ENCODE measurements at places on chromosomes 3 and 15.

- no peak for DNase-seq
These were observed 121.0 kb downstream of the TFDP2 start for GRCh38 chr3:142028243-142028777.

GRCh38 chr3:148990236-148990635, 1.1 kb upstream of the GYG1 start:
- no peak for DNase-seq

DNA sequence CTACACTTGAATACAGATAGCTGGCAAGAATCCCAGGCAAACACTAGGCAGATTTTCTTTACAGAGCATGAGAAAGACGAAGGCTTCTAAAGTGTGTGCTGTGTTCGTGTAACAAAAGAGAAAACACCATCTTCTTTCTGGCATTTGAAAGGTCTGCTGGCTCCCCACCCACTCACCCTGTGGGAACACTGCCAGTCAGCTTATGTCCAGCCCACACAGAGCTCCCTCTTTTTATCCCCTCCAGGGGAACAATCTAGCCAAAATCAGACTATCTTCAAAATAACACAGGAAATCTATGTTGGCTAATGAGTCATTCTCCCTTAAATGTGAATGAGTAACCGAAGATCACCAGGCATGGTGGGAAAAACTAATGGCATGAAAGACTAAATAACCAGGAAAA, 45.6 kb upstream of the PAQR5 start:
- no peak for DNase-seq

- no peak for DNase-seq
These were observed 646.4 kb upstream of the ADAMTS9 start for GRCh38 chr3:65334045-65334665.

GRCh38 chr3:172036541-172037215, 2.7 kb upstream of the FNDC3B start:
- no peak for DNase-seq

- no peak for DNase-seq
These were observed 32.1 kb downstream of the MESD start for GRCh38 chr15:80957556-80957955.

DNA sequence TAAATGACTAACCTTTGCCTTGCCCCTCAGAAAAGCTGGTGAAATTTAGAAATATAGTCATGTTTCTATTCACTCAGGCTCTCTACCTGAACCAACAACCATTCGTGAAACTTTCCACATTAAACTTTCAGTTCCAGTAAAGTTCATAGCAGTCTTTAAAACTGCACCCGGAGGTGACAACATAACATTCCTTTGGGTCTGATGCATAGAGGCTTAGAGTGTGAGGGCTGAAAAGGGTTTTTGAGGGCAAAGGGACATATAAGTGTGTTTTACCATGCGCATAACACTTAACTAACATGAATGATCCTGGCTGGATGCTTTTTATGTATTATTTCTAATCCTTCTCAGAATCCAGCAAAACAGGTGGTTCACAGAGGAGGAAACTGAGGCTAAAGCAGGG, 471.7 kb upstream of the MCTP2 start:
- DNase-seq = no peak

- no peak for DNase-seq
These were observed 293.8 kb downstream of the MEX3B start for GRCh38 chr15:81751816-81752545.

DNA sequence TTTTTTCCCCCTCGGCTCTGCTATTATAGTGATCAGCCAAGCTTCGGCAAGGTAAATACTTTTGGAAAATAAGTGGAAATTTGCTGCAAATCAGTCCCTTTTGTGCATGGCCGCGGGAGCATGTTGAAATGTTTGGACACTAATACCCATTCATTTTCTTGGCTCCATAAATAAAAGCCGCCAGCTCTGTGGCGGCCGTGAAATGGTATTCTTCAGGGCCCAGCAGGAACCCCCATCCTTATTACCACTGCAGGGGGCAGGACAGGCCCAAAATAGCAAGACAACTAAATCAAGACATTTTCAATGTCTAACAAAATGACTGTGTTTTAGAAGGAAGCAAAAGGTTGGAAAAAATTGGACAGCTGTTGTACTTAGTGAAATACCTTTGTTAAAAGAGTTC, 362.3 kb downstream of the NR2F2 start:
- no peak for DNase-seq

- DNase-seq = no peak
These were observed 96.2 kb downstream of the CORO2B start for GRCh38 chr15:68674975-68675374.

GRCh38 chr3:124576565-124577493, 153.4 kb upstream of the UMPS start:
- DNase-seq = no peak

DNA sequence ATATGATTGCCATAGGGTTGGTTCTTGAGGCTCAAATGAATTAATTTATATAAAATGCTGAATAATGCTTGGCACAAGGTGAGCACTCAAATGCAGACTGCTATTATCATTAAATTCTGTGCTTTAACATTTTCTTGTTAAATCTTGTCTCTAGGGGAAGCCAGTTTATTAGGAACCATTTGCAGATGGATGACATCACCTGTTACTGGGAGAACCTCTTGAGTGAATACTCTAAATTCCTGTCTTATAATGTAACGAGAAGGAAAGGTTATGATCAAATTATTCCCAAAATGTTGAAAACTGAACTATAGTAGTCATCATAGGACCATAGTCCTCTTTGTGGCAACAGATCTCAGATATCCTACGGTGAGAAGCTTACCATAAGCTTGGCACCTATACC, 6.2 kb upstream of the TIMMDC1 start:
- DNase-seq = no peak

DNA sequence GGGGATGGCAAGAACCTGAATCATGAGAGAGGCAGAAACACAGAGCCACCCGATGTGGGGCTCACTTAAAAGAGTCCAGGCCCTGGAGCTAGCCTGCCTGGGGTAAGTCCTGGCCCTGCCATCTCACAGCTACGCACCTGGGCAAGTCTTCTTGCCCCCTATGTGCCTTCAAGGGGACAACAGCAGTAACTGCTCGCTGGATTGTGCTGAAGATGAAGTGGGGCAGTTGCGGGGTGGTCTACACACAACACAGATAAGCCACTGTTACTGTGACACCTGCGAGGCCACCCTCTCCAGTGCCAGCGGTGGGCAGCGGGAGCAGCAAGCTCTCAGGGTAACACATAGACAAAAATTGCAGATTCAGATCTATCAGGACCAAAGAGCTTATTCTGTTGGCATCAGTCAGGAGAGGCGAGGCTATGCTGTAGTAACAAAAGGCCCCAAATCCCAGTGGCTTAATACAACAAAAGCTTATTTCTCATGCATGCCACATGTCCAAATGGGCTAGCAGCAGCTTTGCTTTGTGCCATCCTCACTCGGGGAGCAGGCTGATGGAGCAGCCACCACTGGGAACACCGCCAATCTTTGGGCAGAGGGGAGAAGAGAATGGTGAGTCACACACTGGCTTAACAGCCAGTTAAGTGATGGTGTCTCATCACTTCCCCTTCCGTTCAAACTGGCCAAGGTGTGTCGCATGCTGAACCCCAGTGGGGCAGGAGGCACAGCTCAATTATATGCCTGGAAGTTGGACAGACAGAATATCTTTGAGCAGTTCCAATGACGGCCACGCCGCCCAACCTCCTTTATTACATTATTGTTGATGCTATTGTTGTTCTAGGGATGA, 78.3 kb downstream of the WNT7A start:
- DNase-seq = no peak

GRCh38 chr3:107496855-107497254, 25.9 kb upstream of the BBX start:
- no peak for DNase-seq

- no peak for DNase-seq
These were observed 109.7 kb downstream of the P2RY1 start for GRCh38 chr3:152944671-152945070.

GRCh38 chr15:61206767-61207166, 22.3 kb downstream of the RORA start:
- no peak for DNase-seq

DNA sequence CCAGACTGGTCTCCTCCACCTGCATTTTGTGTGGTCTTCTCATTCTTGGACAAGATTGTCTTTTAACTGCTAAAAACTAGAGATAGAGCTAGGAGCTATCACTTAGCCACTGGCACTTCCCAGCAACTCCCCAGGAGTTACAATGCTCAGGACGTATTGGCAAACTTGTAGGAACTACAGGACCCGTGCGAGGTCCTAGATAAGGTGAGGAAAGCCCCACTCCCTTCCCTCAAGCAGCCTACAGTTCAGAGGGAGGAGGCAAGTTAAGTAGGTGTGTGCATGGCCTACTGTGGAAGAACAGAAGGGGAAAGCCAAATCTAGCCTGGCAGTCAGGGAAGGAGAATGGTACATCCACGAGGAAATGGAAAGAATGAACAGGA, 504.7 kb upstream of the PROK2 start:
- no peak for DNase-seq

GRCh38 chr15:58518626-58519025, 86.8 kb downstream of the LIPC start:
- no peak for DNase-seq

DNA sequence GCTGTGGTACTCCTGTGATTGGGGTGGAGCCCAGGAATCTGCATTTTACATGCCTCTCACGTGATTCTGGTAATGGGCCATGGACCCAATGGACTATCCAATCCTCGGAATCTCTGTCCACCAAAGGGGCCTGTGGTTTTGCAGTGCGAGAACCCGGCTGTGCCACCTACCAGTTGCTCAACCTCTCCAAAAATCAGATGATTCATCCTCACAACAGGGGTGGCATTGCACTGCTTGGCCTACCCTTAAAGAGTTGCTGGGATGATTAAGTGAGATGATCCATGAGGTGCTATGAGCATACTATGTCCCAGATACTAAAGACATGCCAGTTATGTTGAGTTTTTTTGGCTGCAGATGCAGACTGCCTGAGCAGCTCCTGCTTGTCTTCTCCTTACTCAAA, 5.1 kb downstream of the ANP32A start:
- DNase-seq = no peak

DNA sequence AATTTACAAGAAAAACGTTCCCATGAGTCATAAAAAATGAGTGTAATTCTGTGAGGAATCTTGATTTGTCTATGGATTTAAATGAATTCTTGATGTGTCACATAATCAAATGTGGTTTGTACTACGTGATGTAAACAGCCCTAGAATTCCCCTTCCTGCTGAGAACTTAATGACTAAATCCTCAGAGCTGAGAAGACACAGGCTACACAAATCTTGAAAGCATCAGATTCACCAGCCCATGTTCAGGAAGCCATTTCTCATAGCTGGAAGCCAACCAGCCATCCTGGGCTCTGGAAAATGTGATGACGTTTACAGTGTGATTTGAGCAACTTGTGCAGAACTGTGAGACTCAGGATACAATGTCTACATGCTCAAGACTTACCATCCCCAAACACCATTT, 193.7 kb upstream of the MME start:
- DNase-seq = no peak

DNA sequence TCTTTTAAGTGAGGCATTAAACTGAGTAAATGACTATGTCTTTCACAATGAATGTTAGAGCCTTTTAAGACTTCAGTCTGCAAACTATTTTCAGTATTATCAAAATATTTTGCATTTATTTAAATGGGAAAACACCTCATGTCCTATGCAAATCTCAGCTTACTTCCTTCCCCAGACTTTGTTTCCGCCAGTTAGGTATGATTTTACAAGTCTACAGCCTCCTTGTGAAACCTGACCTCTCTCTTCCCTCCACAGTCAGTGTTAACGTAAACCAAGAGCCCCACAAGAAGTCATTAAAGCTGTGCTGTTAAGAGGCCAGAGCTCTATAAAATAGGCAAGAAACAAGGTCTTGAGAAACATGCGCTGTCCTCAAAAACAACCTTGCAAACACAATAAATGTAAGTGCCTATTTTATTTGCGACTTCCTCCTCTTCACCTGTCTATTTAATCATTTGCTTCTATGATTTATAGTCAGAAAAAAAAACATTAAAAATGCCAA, 48.3 kb downstream of the PRTG start:
- no peak for DNase-seq

DNA sequence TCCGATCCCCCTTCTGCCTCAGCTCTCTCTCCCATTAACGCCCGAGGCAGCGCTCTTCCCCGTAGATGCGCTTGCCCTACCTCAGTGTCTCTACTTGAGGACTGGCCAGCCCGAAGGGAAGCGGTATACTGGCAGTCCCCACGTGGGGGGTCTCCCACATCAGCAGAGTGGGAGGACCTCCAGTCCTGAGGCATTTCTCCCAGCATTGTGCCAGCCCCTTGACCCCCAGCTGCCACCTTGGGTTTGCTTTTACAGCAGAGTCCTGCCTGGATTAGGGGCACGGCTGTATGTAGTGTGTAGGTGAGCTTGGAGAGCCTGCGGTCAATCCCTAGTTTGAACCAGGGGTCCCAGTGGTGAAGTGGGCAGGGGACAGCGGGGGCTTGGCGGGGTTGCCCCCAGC, 767 bp downstream of the SEMA3F start:
- DNase-seq = no peak

GRCh38 chr15:40873694-40874561, at the start of gene RHOV:
TSS of gene RHOV (minus strand) at chr15:40874234. CDS start at chr15:40874139, 95 bp downstream.
- DNase-seq = no peak

GRCh38 chr3:111069974-111070771, 1.4 kb upstream of the NECTIN3 start:
- no peak for DNase-seq

GRCh38 chr3:16670191-16670590, 65.0 kb upstream of the DAZL start:
- no peak for DNase-seq

GRCh38 chr3:154338008-154338407, 13.7 kb upstream of the DHX36 start:
- DNase-seq = no peak

DNA sequence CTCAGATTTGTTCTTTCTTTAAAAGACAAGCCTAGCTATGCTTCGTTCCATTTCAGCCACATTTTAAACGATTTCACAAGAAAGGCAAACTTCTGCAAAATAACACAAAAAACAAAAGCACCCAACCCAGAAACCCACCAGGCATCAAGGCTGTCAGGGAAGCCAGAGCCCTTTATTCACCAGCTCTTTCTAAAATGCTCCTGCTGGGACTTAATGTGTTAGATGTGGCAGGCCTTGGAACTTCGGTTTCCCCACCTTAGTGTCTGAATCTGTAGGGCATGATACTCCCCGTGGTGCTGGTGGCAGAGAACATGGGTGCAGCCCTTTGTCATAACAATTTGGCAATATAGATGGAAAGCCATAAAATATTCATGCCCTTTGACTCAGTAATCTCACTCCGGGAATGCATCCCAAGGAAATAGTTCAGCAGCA, 56.8 kb upstream of the LCTL start:
- no peak for DNase-seq

GRCh38 chr3:44795197-44795596, 33.6 kb downstream of the KIF15 start:
- DNase-seq = no peak

DNA sequence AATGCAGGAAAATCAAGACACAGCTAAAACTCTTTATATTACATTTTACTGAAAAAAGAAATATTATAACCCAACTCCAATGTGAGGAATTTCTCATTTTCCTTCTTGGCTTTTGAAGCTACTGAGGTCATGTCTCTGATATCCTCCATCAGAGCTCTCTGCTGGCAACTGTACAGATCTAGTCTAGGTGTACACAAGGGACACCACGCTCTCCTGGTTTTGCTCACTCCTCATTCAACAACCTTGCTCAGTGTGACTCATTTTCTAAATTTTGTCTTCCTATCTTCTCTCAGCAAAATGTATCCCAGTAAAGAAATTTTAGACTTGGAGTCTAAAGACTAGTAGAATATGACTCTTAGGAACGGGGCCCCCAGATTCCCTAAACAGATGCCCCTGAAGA, 144.3 kb downstream of the KCNMB2 start:
- DNase-seq = no peak

GRCh38 chr3:58683466-58683865, 16.9 kb upstream of the FAM3D start:
- DNase-seq = no peak
